ENCODE measurements at places on chromosomes 7 and 10.

DNA sequence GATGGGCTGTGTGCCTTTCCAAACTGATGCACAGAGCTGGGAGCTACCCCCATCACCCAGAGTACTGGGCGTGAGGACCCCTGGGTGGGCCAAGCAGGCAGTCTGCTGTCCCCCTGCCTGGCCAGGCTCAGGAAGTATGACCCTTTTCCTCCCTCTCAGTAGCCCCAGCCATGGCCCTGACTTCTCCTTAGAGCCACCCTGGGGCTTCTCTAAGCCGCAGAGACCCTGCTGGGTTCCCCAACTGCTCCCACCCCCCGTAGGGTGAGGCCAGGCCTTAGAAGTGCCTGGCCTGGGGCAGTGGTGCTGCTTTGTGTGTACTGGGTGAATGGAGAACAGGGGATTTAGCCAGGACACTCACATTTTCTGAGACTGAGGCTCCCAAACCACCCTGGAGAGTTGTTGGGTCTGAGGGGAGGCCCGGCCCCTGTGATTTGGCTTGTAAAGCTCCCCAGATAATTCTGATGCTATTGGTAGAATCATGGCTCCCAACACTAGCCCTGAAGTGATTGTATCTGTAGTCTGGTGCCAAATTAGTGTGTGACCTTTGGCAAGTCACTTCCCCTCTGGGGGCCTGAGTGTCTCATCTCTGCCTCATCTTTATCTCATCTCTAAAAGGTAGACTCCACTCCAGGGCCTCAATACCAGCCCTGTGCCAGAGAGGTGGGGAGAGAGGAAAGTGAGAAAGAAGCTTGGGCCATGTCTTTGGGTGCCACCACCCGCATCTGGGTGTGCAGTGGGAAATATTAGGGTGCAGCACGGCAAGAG lies 99.7 kb upstream of the PPIF start:
- DNase-seq, result no peak

DNA sequence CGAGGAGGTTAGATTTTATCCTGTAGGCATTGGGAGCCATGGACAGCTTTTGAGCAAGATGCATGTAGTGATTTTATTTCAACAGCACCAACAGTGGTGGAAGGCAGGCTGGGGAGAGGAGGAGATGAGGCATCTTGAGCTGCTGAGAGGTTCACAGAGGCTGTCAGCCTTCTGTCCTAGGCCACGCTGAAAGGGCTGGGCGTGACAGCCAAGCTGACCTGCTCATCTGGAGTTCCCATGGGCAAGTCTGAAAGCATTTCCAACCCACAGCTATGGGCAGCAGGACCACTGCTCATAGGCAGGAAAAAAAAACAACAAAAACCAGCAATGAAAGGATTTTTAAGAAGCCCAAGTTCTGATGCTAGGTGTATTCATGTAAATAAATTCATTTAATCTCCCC lies 7.7 kb downstream of the NEURL1 start:
- no peak for DNase-seq

DNA sequence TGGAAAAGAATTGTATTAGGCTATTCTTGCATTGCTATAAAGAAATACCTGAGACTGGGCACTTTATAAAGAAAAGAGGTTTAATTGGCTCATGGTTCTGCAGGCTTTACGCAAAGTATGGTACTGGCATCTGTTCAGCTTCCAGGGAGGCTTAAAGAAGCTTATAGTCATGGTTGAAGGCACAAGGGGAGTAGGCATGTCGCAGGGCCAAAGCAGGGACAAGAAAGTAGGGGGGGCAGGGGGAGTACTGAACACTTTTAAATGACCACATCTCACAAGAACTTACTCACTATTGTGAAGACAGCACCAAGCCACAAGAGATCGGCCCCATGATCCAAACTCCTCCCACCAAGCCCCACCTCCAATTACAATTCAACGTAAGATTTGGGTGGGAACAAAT lies 152.5 kb upstream of the PHF14 start:
- no peak for DNase-seq

DNA sequence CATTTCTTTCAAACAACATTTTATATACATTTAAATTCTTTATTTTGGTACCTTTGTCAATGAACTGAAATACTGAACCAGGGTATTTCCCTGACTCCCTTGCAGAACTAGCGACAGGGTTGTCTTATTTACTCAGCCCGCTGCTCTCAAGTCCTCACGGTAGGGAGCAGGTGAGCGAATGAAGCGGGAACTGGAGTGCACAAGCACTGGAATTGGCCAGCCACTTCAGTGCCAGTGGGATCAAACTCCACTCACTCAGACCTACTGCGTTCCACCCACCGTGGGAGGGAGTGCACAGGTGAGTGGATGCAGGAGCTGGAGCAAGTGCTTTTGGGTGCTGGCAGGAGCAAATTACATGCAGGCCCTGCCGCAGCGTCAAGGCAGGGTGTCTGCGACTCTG lies 28.1 kb upstream of the NEUROD6 start:
- no peak for DNase-seq

DNA sequence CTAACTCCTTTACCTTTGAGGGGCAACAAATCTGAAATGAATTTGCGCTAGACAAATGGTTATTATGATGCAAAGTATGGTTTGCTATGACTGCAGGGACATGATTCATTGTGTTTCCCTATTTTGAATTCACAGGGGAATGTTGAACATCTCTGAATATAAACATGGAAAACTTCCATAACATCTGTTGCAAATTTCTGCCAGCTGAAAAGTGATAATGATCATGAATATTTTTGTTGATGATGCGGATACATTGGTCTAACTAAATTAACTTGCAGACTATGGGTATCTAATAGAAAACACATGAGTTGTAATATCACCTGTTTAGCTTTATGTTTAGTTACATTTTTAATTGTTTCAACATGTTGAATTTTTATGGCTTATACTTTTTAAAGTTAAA lies 1325.5 kb downstream of the REEP3 start:
- peak; percentile 12 for DNase-seq

DNA sequence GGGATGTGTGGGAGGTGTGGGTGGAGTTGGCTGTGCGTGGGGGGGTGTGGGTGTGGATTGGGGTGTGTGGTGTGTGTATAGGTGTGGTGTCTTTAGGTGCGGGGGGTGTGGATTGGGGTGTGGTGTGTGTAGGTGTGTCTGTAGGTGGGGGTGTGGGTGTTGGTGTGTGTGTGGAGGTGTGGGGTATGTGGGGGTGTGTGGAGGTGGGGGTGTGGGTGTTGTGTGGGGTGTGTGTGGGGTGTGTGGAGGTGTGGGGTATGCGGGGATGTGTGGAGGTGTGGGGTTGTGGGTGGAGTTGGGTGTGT lies 33.9 kb downstream of the SPDYE17 start:
- DNase-seq, result no peak

GRCh38 chr7:43944286-43944685 lies 18.1 kb downstream of the UBE2D4 start:
- DNase-seq, result no peak

GRCh38 chr10:34185998-34186397 lies 629.1 kb downstream of the PARD3 start:
- no peak for DNase-seq

Measured in HAP-1 (cell line).